Stimulated activated CD8-positive, alpha-beta memory T cell treated with anti-CD3 and anti-CD28 coated beads, Interleukin-4, amount 100 ng/mL, for 1 hour (primary cell): ENCODE measurements at places on chromosomes 16 and 17.

DNA sequence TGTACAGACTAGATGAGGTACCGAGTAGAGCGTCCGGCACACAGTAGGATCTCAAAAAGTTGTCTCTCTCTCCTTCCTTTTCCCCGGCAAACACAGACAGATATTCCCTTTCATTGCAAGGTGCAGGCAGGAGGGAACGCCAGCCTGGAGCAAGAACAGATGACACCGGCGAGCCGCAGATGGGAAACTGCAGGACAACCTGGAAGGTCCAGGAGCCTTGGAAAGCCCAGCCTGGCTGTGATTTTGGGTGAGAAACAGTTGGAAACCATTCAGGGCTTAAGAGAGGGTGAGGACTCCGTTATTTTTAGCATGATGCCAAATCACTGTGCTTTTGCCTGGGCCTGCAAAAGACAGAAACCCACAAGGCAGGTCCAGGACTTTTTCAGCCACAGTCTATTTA, 7.3 kb downstream of the CDH11 start:
- DNase-seq, result no peak

- no peak for DNase-seq
These were observed 11.9 kb downstream of the NPTX1 start for GRCh38 chr17:80464486-80464885.

GRCh38 chr17:68011199-68011665, 15.0 kb upstream of the C17orf58 start:
- DNase-seq, result peak; percentile 34

DNA sequence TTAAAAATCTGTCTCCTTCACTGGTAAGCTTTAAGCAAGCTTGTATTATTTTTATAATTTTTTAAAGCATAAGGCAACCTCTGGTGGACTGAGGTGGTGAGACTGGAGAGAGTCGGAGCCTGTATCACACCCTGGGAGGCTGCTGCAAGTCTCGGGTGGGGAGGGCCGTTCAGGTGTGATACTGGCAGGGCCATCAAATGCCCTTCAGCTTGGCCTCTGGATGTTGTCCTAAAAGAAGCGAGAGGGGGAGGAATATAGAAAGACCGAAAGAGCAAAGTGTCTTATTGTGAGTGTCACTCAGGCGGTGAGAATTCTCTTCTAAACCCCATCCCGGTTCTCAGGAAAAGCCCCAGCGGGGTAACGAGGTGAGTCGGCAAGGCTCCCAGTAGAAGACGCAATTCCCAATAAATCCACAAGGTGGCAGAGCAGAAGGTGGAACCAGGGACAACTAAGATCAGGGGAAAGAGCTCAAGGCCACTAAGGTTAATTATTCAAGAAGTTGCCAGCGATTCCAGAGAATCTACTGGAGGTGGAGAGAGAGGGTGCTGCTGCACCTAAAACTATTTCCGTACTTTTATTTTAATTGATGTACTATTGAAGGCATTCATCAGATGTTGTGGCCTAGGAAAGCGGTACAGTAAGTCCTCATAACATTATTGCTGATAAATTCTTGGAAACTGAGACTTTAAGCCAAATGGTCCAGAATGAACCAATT, 14.1 kb downstream of the C17orf67 start:
- peak; percentile 51 for DNase-seq

DNA sequence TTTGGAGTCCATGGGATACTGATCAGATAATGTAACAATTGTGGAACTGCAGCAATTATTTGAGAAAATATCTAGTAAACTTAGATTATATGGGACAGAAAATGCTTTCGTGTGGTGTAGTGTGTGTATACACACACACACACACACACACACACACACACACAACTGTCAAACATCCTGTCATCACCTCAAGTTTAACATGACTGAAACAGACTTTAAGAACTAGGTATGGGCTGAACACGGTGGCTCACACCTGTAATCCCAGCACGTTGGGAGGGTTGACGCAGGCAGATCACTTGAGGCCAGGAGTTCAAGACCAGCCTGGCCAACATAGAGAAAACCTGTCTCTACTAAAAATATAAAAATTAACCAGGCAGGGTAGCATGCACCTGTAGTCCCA, 544 bp upstream of the EVI2A start:
- no peak for DNase-seq

DNA sequence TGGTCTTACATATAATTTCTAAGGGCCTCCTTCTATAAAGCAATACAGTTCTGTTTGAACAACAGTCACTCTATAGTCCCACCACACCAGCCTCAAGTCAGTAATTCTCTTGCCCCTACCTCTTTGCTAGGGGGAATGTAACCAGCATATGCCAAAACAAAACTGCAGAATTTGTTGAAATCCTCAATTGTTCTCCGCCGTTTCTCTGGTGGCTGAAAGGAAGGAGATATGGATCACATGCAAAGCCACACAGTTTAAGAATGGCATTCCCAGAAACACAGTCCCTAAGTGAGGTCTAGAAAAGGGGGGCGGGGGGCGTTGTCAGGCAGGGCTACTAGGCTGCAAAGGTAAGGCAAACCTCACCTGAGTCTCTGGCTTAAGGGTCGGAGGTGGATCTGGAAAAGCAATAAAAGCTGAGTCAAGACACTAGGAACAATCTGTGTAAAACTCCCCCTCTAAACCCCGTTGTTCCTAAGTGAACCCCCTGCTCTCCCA, 1.9 kb downstream of the PHF23 start:
- no peak for DNase-seq

DNA sequence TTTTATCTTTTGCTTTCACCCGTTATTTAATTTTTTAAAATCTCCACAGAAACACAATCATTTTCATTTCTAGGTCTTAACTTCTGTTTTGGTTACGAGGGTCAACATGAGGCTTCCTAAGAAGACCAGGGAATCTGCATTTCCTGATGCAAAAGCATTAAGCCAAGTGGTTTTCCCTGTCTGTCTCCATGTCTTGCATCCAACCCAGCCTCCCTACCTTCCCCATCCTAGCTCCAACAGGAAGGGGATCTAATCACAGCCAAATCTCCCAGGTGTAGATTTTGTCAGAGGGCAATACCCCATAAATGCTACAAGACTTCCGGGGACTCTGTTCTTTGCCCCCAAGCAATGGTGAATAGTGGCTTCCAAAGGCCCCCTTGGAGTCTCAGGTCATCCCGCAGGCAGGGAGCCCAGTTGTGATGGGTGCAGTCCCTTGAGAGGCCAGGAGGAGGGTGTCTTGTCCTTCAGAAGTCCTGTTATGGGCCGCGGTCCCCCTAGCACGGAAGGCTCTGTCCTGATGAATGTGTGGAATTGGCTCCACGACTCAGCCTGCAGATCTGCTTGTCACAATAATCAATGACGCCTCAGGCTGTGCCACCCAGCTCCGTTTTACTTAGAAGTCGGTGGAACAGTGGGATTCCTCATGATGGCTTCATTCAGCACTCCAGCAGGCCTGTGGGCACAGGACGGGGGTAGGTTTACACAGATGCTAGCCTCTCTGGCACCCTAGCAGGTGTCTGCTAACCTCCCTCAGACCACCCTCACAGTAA, 141.1 kb downstream of the RGS9 start:
- DNase-seq, result no peak

DNA sequence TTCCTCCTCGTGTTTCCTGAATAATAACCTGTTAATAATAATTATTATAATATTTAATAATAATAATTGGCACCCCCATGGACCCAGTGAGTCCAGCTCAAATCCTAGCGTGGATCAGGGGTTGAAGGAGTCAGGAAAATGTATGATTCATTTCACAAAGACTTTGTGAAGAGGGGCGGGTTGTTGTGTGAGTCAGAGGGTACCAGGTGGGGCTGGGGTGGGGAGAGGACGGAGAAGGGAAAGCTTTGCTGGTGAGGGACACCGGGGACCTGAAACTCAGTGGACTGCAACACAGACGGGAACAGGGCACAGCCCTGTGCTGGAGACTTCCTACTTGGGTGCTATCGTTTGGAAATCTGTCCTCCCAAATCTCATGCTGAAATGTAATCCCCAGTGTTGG, 3.1 kb upstream of the ADORA2B start:
- no peak for DNase-seq

GRCh38 chr17:74859459-74860228, at the start of gene GRIN2C:
TSS of gene GRIN2C (minus strand) at chr17:74859885. CDS start at chr17:74855092, 4,793 bp downstream.
- DNase-seq, result no peak

DNA sequence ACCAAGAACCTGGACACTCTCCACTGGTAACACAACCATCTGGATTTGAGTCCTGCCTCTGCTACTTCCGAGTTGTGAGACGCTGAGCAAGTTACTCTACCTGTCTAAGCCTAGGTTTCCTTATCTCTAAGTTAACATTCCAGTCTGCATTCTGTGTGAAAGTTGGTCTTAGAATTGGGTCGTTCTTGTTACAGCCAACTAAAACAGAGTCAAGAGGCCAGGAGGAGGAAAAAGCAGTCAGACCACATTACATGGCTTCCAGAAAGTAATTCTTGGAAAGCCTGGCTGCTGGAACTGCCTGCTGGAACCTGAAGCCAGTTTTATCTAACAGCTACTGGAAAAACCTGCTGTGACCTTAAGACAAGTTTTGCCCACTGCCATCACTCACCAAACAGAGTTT, 38.4 kb upstream of the XYLT1 start:
- no peak for DNase-seq

GRCh38 chr16:71242601-71243000, 12.1 kb upstream of the HYDIN start:
- DNase-seq, result no peak

DNA sequence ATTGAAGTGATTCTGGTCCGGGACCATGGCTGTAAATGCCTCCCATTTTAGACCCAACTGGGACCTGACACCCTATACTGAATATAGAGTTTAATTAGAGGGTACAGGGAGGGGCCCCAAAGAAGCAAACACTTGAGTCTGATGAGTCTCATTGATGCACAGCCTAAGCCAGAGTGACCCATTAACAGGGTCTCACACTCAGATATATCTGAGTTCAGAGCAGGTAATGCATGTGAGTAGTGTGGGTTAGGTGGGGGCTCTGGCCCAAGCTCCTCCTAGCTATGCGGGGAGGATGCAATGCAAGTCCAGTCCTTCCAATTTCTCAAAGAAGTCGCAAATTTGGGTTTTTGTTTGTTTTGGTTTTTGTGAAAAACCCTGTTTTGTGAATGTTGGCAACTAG, 17.1 kb upstream of the MARCHF10 start:
- DNase-seq, result no peak

GRCh38 chr16:87580855-87581261, 21.4 kb upstream of the JPH3 start:
- DNase-seq, result no peak

GRCh38 chr17:72219137-72219823, 98.5 kb downstream of the SOX9 start:
- no peak for DNase-seq

GRCh38 chr16:9060225-9060624, 31.2 kb upstream of the HAPSTR1 start:
- no peak for DNase-seq

DNA sequence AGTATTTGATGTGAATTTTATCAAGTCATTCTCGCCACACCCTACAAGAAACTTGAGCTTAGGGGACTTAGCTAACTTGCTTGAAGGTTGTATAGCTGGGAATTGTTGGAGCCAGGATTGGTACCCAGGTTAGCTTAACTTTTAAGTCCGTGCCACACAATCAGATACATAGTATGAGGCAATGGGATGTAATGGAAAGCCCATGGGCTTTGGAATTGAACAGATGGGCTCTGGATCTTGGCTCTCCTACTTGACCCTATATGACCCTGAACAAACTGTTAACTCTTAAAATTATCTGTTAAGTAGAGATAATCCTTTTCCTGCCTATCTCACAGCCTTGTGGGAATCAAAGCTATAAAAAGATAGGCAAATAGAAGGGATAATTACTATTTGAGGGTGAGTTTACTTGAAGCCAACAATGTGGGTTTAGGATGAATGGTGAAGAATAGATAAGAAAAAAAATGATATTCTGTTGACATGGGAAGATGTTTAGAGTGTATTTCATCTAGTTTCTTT, 51.9 kb upstream of the CACNG3 start:
- no peak for DNase-seq

DNA sequence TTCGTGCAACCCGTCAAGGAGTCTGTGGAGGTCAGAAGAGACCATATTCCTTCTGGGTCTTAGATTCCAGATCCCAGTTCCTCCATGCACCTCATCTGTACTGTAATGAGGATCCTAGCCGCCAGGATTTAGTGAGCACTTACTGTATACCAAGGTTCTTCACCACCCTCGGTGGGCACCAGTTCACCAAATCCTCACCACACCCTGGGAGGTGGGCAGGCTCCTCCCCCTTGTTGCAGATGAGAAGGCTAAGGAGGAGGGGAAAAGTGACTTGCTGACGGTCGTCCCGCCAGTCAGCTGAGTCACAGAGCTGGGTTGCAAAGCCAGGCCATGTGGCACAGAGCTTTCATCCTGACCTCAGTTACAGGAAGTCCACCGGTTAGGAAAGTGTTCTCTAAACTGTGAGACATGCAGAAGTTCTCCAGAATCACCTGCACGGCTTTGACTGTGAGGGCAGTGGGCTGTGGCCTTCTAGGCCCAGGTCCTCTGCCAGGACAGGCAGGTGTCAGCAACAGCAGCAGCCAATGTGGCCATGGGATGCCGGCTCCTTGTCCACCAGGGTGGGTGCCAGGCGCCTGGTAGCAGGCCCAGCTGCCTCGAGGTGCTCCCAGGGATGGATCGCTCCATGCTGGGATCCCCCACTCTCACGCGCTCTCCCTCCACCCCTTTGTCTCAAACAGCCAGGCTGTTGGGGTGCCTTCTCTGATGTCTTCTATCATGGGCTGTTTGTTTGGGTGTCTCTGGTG, 240.3 kb upstream of the GSE1 start:
- no peak for DNase-seq

- DNase-seq, result no peak
These were observed 20.3 kb downstream of the METRNL start for GRCh38 chr17:83099570-83100181.

DNA sequence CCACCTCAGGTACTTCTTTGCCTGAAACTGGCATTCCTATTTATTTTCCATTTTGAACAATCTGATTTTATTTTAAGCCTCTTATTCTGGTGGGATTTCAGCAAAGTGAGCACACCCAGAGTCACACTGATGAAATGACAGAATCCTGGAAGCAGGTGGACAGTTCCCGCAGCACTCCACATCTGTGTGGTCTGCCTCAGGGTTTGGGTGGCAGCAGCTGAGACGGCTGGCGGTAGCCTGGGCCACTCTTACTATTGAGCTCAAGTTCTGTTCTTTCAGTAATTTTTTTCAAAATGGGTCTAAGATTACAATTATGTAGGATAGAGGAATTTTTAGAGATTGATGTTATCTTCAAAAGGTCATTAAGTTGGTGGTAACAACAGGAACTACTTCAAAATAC, 32.5 kb upstream of the ENDOV start:
- no peak for DNase-seq

GRCh38 chr17:78672871-78673371, 95.7 kb upstream of the DNAH17 start:
- no peak for DNase-seq

- no peak for DNase-seq
These were observed 27.1 kb downstream of the GINS3 start for GRCh38 chr16:58419241-58419990.
